ENCODE measurements at places on chromosomes 4 and X. TPM values are rescaled to one million over a fixed set of nuclear protein-coding genes. Genes with fewer than 3 reads are reported as not detected.

TMEM175 gene
- 17.7 TPM for total RNA-seq

FAM9B gene
- total RNA-seq = not detected

TRAM1L1 gene
- 0.27 TPM for total RNA-seq

DNA sequence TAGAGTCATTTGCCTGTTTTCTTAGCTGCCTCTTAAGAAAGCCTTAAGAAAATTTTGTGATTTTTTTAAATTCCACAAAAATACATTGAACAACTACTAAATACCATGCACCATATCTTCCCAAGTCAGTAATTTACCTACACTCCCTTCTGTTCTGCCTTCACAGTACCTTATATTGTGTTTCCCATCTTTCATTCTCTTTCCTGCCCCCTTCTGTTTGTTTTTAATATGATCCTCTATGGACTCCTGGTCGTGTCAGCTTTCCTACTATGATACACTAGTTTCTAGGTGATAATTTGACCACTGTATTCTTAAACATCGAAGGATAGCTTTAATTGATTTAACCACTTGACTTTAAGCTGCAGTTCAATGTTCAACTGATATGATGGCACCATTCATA lies 297.7 kb upstream of the HAND2 start:
- no peak overlapping the region for H3K27ac ChIP-seq
- DNase-seq = no peak
- H3K36me3 ChIP-seq = no peaks in the 10 kb centered on the region
- no peaks in the 10 kb centered on the region for H3K27me3 ChIP-seq
- H3K4me3 ChIP-seq = no peak overlapping the region

DNA sequence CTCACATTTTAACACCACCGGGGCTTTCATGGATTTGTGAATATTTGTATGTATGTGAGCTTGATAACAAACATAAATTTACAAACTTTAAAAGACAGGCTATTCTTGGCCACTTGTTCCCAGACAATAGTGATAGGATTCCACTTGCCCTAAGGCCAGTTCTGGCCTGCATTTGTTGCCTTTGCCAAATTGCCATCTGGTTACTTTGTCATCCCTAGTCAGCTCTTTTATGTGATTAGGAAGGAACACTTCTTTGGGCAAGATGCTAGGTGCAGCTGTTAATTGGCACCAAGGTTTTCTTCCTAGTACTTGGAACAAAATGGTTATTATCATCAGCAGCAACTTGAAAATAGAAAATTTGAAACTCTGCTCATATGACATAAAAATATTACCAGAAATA lies 63.3 kb downstream of the CCSER1 start:
- no peak overlapping the region for H3K27ac ChIP-seq
- no peaks in the 10 kb centered on the region for H3K4me1 ChIP-seq
- no peaks in the 10 kb centered on the region for H3K27me3 ChIP-seq
- H3K4me3 ChIP-seq = no peak overlapping the region
- no peaks in the 10 kb centered on the region for H3K36me3 ChIP-seq
- no peak for DNase-seq

DNA sequence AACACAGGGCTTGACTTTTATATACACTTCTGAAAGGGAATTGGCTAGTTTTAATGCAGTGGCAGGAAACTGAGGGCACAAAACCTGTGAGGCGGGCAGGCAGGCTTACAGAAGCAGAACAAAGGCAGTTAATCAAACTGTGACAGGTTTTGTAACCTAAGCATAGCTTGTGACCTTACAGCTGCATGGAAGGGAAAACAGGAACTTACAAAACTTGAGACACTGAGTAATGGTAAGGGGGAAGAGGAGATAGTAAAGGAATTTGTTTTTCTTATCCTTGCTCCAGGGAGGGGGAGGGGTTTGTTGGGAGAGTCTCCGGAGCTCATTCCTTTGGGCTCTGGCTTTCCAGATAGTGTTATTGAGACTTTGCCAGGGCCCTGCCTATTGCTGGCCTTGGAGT lies 55.6 kb downstream of the SLITRK4 start:
- no peaks in the 10 kb centered on the region for H3K4me1 ChIP-seq
- no peaks in the 10 kb centered on the region for H3K36me3 ChIP-seq
- no peak overlapping the region for H3K27ac ChIP-seq
- DNase-seq = no peak
- no peak overlapping the region for H3K4me3 ChIP-seq

All from colonic mucosa (tissue), 4 donors.